Activated CD8-positive, alpha-beta memory T cell treated with anti-CD3 and anti-CD28 coated beads for 1 hour (primary cell): ENCODE measurements at places on chromosomes 3 and 15.

DNA sequence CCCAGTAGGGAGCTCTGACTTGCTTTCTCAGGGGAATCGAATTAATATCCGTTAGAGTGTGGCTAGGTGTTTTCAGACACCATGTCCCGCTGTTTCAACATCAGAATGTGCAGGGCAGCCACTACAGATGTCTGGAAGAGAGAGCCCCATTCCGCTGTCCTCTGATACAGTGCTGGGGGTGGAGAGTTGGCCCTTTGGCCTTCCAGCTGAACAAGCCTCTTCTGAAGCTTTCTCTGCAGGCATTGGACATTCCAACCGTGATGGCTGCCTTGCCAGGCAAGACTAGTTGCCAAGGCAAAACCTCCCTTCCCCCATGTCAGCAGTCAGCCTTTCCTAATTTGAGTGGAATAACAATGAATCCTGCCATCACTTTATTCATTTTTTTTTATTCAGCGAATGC is 1.5 kb downstream of the FAH start:
- DNase-seq, result no peak

DNA sequence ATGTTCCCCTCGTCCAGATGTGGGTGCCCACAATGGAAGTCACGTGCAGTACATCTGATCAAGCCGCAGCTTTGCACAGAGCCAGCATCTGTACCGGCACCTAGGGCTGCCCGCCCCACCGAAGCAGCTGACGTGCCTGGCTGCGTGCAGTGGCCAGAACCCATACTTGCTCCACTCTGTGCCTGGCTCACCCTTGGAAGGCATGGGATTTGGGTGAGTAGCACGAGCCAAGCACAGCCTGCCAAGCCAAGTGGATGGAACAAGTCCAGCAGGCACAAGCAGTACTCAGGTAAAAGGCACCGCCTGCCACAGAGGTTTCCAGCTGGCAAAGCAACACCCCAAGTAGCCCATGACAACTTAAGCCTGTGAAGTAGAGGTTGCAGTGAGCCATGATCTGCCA is 261.3 kb downstream of the TBC1D5 start:
- no peak for DNase-seq

- DNase-seq, result peak; percentile 25
Measured at GRCh38 chr3:141011232-141011996, 39.7 kb upstream of the SPSB4 start.

GRCh38 chr15:45399381-45400212 is 21.3 kb upstream of the GATM start:
- DNase-seq, result no peak

DNA sequence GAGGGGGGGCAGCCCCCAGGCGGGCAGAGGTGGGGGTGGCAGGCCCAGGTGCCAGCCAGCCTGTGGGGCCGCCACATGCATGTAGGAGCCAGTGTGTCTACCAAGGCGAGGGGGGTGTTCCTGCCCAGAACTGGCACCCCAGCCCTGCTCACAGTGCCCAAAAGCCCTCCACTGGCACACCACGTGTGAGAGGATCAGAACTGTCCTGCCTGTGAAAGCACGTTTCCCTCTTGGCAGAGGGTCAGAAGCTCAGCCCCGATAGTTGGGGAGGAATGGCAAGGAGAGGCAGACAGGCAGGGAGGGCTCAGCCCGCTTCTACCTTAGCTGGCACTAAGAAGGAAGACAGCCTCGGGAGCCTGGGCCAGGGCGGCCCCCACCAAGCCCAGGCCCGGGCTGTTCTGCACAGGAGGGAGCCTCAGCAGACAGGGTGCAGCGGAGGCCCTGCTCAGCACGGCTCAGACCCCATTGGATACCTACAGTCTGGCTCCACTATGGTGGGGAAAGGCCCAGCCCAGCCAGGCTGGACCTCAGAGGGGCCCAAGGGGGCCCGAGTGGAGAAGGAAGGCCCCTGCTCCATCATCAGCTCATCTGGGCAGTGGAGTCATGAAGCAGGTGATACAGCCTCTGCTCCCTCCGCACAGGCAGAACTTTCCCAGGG is 84.8 kb upstream of the LINGO1 start:
- DNase-seq, result no peak

DNA sequence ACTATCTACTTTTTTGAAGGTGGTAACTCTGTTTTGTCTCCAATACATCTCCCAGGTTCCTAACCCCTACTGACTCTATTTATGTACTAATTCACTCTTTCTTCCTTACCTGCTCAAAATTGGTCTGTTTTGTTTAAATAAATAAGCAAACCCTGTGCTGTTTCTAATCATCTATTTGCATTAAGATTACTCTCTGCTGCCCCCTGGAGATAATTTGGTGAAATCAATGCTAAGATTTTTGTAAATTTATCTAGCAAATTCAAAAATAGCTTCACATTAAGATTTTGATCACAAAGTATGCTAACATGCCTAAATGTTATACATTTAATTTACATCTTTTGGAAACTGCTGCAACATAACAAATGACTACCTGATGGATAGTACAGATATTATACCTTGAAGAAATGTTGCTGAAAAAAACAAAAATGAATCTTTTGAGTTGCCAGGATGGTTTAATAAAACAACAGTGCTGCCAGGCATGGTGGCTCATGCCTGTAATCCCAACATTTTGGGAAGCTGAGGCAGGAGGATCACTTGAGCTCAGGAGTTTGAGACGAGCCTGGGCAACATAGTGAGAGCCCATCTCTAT is 4.4 kb upstream of the CD200R1 start:
- no peak for DNase-seq

DNA sequence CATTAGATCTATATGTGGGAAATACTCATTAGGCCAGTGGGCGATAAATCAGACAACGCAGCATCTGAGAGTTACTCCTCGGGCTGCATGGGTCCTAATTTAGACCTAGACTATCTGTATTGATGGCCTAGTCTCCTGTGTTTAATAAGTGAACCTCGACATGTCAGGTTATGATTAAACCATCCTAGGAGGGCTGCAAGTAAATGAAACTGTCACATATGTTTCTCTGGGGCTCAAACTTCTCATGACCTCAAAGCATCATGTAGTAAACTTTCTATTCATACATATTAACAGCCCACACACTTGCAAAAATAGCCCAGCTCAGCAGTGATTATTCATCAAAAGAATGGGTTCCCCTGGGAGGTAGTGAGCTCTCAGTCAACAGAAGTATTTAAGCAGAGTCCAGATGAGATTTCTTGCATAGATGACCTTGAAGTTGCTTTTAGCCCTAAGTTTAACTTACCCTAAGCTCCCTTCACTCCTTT is 51.6 kb downstream of the RAB11A start:
- no peak for DNase-seq

DNA sequence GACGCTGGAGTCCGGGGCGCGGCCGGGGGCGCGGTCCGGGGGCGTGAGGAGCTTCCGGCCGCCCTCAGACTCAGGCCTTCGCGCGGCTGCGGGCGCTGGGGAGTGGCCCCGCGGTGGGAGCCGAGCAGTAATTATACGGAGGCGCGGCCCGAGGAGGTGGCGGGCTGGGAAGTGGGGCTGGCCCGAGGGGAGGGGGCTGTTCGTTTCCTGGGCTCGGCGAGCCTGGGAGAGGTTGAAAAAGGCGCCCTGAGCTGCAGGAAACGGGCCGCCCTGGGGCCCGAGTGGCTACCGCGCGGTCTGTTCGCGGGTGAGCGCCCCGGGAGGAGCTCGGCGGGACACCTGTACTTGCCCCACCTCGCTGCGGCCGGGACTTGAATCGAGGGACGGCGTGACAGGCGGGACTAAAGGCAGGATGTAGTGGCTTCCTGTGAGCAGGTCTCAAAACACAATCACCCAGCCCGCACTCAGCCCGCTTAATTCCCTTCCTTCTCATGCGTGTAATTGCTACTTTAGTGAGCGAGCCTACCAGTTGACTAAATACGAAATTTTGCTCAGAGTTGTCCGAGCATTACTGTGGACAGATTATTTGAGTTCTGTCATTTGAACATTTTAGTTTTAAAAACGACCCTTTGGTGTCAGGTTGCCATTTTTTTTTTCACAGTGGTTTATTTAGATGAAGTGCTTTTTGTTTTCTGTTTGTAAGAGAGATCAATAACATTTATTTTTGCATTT is 860 bp downstream of the RASA2 start:
- DNase-seq, result peak; percentile 67

- no peak for DNase-seq
Measured at GRCh38 chr3:127212231-127212630, 19.3 kb downstream of the PRR23E start.

- DNase-seq, result no peak
Measured at GRCh38 chr3:122103821-122104514, 48.8 kb downstream of the CD86 start.

DNA sequence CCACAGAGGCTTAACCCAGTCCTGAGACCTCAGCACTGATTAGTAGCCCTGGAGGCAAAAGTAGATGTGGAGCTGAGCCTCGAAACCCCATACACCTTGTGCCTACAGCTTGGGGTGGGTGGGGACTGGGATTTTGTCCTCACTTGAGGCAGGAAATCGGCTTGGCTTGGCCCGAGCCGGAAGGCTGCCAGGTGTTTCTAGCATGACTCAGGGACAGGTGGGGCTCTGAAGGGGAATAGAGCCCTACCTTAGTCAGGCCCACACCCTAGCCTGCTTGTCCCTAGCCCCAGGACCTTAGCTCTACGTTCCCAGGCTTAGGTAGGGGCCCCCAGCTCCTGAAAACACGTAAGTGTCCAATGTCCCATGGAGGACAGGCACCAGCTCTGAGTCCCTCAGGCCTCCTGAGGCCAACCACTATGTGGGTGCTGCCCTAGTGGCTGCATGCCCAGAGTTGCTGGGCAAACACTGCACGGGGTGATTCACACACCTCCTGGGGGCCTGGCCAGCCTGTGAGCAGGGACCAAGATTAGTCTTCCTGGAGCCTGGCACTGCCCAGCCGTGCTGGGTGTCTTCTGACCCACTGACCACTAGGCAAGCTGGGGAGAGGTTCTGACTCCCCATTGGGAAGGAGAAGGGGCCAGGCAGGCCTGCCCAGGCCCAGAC is 3.1 kb downstream of the MST1R start:
- no peak for DNase-seq

DNA sequence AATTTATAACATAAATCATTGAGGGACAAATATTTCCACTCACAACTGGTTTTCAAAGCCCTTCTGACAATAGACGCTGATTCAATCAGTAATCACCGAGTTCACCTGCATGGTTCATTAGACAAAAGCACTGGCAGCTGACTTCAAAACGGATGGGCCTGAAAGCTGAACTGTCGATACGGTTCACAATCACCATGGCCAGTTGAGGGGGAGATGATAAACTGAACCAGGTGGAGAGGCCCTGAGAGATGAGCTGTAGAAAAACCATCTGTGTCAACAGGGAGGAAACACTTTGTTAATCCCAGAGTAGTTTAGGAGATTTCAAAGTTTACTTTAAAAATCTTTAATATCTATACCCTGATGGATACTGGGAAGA is 75.0 kb downstream of the PEX5L start:
- DNase-seq, result no peak

DNA sequence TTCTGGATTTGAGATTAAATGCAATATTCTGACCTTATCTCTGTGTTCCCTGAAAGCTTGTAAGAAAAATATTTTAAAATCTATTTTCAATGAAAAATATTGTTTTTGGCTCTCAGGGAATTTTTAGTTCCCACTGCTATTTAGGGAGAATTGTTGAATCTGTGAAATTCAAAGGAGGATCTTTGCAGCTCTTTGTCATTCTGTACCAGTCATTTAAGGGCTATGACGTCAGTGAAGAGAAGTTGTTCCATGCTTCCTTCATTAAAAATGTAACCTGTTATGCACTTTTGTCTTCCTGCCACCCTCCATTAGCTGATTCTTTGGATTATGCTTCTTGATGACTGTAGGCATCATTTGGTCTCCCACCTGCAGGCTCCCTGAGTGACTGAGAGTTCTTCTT is 427.8 kb upstream of the C2CD4B start:
- DNase-seq, result no peak

DNA sequence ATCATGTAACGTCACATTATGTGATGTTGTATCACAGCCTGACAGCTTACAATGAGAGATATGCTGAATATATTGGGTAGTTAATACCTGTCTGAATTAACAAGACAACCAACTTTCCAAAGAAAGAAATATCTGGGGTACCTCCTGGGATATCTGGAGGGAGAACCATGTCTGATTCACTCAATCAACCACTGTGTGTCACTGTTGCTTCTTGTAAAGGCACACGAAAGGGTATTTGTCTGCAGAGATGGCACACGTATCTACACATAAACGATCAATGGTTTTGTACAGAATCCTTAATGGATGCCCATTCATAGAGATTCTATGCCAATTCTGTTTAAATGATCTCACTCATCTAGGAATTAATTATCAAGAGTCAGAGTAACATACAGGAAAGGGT is 252.1 kb upstream of the TMCO5A start:
- no peak for DNase-seq

DNA sequence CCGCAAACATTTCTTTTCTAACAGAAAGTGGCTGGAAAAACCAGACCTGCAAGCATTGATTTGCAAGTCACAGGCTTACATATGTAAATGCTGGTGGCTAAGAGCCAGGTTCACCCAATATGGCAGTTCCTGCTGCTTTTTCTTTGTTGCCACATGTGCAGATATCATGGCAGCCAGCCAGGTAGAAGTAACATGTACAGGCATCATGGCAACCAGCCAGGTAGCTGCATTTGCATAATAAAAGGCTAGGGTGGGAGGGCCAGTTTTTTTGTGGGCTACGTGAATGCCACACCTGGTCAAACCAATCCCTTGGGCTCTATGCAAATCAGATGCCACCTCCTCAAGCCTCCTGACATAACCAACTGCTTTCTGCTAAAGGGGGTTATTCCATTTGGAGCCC is 2.8 kb upstream of the SMCO1 start:
- no peak for DNase-seq

DNA sequence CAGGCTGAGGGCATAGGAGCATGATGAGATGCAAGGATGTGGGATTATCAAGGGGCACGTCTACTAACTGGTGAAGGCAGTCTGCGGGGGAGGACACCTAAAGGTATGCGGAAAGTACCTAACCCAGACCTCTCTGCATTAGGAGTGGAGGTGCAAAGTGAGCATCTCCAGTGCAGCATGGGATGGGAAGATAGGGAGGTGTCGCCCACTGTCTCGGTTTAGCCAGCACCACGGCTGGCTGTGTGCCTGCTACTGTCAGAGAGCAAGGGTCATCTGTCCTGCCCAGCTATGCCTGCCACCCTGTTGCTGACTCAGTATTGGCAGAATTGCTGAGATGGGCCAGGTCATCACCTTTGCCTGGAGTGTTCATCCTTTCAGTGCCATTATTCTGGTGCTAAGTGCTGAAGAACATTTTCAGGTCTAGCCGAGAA is 40.1 kb downstream of the OXNAD1 start:
- no peak for DNase-seq

DNA sequence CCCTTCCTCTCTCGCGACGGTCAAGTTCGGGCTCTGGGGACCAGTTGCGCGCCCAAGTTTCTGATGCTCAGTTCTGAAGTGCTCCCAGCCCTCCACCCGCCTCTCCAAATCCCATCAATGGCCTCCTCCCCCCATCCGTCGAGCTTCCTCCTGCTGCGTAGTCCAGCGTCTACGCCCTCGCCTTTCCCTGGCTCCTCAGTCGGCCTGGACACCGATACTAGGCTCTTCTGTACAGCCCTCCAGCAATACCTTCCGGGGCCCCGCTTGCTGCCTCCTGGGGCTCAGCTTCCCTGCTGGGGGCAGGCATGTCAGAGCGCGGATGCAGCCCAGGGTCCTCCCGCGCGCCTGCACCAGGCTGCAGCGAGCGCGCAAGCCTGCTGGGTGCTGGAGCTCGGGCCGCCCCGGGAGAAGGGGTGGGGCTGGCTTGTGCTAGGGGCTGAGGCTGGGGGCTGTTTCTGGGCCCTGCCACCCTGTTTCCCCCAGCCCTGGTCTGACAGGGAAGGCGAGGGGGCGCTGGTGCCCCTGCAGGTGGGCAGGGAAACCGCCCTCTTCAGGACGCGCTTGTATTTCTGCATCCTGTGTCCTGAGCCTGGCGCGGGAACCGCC is 353.3 kb upstream of the SUCLG2 start:
- no peak for DNase-seq
